ENCODE measurements at places on chromosomes 7 and 10.

- no peak for DNase-seq
Measured at GRCh38 chr7:155466814-155467733, 9.1 kb downstream of the EN2 start.

- no peak for DNase-seq
Measured at GRCh38 chr7:137935884-137936508, 65.9 kb downstream of the CREB3L2 start.

- DNase-seq, result no peak
Measured at GRCh38 chr7:50426280-50427045, 23.7 kb downstream of the FIGNL1 start.

DNA sequence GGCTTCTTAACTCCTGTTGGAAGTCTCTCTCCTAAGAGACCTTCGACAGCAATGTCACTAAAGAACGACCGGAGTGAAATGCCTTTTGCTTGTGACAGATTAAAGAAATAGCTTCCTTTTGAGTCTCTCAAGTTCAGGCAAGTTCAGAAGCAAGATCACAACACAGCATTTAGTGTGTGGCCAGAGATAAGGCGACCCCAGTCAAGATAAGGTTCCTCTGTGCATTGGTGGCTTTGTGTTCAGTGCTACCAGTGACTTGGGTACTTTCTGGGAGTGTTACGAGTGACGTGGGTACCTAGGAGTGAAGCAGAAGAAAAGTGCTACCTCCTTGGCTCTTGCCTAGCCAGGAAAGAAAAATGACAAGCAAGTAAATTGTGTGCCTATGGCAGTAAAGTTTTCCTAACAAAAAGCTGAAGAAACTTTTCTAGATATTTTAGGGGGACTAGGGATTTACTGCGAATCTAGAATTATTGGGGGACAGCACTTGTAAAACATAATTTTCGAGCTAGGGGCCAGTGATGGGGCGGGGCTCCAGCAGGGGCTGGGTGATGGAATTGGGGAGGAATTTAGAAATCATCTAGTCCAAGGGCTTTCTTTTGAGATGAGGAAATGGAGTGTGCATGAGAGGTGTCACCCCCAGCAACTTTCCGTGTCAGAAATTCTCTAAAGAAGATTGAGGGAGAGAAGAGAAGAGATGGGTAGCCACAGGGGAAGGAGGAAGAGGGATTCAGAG is 191.9 kb upstream of the LYZL2 start:
- DNase-seq, result no peak

DNA sequence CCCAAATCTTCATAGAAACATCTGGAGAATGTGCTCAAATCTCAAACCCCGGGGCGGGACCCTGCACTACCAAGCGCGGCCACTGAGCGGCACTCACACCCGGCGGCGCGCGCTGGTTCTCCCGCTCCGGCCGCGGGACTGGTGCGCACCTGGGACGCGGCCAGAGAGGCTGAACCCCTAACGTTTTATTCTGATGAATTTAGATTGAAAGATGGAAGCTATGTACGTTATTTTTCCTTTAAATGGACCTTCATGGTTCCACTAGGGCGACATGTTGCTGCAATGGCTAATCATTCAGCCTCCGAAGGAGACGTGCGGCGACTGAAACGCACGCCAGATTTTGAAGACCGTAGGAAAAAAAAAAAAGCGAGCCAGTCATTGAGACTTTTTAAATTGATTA is 107.0 kb upstream of the INSIG1 start:
- DNase-seq, result no peak

- no peak for DNase-seq
Measured at GRCh38 chr7:151838072-151838471, 38.8 kb downstream of the PRKAG2 start.
